ENCODE measurements at places on chromosomes 13 and 19.

- DNase-seq = peak; percentile 39
These were observed 20.3 kb downstream of the C19orf81 start for GRCh38 chr19:50669302-50670101.

DNA sequence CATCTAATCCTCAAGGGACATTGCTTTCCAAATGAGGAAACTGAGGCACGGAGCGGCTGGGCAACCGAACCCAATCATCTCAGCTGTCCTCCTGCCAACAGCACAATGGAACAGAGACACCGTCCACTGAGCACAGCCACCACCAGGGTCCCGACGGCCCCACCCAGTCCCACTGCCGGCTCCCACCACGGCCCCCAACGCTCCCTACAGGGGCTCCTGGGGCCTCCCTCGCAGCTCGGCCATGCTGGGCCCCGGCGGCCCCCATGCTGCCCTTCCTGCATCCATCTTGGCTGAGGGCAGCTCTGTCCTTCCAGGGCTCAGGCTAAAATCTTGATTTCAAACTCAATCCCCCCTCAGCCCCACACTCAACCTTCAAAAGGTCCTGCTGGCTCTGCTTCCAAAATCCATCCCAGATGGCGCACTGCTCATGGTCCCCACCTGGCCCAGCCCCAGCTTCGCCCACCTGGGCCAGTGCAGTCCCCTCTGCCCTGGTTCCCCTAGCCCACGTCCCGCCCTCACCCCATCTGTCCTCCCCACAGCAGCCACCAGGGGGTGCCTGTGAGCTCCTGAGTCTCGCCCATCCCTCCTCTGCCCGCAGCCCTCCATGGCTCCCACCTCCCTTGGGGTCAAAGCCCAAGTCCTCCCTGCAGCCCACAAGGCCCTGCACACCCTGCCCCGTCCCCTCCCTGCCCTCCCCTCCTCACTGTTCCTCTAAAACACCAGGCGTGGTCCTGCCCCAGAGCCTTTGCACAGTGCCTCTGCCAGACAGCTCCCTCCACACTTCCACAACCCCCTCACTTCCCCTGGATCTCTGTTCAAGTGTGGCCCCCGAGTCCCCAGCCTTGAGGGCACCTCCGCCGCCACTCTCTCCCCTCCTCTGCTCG is 7.9 kb downstream of the PIP5K1C start:
- DNase-seq = peak; percentile 49

DNA sequence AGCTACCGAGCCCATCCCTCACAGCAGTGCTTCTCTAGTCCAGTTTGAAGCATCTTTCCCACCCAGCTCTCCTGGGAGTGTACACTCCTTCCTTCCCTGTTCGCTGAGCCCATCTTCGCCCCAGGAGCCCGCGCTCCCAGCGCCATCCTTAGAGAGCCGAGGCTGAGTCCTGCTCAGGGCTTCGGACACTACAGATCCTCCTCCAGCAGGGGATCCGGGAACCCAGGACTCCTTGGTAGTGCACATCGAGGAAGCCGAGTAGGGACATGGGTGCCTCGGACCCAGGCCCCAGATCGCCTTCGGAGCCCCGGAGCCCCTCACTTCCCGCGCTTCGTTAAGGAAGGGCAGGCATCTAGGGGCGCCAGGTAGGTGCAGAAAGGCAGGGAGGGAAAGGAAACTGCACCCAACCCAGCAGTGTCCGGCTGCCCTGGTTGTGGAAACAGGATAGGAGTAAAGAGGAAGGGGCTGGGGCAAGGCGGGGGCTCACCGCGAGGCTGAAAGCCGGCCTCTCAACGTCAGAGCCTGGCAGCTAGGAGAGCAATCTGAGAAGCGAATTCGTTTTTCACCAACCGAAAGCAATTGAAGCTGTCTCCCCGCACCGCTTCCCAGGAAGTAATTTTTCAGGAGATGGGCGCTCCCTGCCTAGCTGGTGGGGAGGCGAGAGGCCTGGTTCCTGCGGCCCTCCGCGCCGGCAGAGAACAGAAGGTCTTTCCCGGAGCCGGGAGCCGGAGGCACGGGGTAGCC is 1.0 kb downstream of the PDX1 start:
- no peak for DNase-seq

DNA sequence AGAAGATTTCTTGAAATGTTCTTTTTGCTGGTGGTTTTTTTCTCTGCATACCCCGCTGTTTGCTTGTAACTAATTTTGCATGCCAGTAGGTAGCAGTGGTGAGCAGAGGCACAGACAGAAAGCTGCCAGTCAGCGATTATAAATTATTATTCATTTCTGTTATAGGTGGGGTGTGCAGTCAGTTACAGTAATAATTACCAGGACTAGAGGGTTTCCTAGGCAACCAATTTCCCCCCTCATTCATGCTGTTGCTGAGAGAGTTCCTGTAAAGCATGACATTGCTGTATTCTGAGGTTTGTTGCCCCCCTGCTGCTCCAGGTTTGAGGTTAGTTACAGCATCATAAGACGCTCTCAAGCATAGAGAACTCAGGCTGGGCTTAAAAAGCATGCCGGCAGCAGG is 104.5 kb downstream of the URI1 start:
- DNase-seq = no peak

GRCh38 chr13:104953588-104953987 is 1581.9 kb downstream of the EFNB2 start:
- DNase-seq = no peak

DNA sequence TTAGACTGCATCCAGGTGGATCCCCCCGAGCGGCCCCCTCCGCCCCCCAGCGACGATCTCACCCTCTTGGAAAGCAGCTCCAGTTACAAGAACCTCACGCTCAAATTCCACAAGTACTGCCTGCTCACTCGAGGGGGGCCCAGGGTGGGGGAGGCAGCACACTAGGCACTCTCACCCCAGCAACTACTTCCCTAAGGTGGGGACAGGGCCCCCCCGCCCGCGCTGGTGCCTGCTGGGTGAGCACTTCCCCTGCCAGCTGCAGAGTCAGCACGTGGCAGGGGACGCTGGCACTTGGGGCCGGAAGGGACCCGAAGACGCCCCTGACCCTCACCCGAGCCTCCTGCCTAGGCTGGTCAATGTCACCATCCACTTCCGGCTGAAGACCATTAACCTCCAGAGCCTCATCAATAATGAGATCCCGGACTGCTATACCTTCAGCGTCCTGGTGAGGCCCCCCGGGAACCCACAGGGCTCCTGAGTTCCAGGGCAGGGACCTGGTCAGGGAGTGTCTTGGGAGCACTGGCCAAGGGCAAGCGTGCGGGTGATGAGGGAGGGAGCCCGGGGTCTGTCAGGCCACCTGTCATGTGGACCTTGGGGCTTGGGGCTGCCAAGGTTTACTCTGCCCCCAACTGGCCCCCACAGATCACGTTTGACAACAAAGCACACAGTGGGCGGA is 5.2 kb downstream of the MCOLN1 start:
- DNase-seq = no peak

DNA sequence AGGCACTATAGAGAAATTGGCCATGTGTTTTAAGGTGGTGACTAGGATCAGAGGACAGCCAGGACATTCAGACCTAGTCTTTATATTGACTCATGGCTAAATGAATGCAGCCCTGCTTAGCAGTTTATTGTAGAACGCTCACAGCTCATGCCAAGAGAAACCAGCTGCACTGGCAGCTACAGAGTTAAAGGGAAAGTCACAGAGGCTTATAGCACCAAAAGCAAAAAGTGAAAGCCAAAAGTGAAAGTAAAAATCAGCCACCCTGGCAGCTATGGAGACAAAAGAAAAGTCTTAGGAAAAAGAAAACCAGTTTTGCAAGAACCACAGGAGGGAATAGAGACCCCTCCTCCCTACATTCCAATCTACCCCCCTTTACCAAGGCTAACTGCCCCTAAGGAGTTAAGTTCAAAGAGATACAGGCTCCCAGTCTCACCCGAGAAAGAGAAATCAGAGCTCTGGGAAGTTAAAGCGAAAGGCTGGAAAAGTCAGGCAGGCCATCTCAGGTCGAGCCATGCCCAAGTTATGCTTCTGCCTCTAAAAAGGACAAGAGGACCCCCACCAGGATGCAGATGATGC is 99.0 kb downstream of the ZNF429 start:
- no peak for DNase-seq

- DNase-seq = no peak
These were observed 41.0 kb upstream of the SOX21 start for GRCh38 chr13:94753327-94753726.

- no peak for DNase-seq
These were observed 52.5 kb upstream of the GTF3A start for GRCh38 chr13:27371932-27372331.

DNA sequence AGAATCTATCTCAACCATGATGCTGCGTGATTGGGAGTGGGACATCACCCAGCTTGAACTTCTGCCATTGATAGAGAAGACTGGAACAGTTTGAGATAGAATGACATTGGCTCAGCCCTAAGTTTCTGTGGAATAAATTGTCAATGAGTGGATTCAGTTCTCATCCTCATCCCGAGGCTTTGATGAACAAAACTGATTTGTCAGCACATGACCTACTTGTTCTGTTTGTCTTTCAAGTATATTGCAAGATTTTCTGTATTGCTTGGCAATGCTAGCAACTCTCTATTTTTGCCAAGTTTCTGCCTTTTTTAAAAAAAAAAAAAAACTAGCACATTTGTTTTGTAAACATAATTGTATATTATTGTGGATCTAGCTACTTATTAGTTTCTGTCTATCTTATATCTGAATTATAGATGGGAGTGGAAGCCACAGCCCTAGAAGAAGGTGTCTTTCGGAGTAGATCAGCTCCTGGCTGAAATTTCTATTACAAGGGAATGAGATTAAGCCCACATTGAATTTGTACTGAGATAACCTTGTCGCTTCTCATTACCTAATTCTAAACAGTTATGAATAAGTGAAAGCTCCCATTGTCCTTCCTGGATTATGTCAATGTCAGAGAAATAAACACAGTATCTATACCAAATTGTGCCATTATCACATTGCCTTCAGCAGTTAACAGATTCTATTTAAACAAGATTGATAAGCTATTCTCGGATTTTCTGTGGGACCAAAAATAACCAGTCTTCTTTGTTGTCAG is 166.1 kb downstream of the TNFSF13B start:
- no peak for DNase-seq

- DNase-seq = no peak
These were observed 46.8 kb downstream of the CCNE1 start for GRCh38 chr19:29858621-29859020.

GRCh38 chr13:114128624-114129522 is 3.5 kb downstream of the RASA3 start:
- DNase-seq = peak; percentile 86

GRCh38 chr13:31000889-31001288 is 68.4 kb downstream of the TEX26 start:
- no peak for DNase-seq

DNA sequence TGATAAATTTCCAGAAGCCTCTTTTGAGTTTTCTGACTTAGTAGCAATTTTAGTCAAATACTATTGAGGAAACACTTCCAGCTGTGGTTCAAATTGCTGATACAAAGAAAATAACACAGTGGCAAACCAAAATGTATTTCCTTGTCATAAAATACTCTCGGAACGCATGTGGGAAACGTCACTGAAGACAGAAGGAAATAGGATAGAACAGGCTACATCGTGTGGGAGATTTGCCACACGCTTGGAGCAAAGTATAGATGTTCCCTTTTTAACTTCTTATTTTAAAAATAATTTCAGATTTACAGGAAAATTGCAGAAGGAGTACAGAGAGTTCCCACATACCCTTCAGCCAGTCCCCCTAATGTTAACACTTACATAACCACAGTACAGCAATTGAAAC is 88.8 kb downstream of the ING1 start:
- no peak for DNase-seq

DNA sequence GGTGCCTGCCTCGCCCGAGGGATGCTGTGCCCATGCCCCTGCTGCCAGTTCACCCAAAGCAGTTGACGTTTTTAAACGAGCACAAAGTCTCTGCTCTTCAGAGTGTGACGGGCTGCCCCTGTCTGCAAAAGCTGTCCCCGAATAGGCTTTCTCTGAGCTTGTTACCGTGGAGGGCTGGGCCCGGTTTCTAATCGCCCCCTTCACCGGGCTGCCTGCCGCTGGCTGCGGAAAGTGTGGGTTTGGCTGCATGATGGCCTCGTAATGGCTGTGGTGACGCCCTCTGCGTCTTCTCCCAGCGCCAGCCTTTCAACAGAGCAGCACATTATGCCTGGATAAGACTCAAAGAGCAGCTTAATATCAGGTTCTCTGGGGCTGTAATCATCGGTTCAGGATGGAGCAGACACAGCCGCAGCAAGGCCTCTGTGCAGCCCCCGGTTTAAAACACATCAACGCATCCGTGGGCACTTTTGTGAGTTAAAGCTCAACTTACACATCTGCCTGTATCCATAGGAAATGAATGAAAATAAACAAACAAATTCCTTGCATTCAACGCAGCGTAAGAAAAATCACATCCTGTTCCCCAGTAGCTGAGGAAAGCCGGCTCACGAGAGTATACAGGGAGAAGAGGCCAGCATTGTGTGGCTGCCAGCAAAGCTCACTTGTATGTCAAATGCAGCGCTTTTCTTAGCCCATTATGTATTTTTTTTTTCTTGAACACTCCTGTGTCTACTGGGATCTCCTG is 166.4 kb upstream of the SOX1 start:
- no peak for DNase-seq

GRCh38 chr13:80755910-80756309 is 415.0 kb upstream of the SPRY2 start:
- DNase-seq = no peak

DNA sequence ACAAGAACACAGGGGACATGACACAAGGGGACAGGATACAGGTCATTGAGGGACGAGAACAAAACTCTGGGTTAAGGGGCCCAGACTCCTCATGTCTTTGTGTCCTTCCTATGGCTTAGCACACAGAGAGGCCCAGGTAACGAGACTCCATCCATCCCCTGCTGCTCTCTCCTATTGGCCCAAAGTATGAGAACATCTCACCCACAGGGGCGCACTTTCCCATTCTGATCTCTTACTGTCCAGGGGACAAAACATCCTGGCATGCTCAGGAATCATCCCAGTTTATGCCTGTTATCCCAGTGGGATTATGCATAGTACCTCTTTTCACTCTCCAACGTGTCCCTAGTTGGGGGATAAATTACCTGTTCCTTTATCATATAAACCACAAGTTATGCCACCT is 19.2 kb downstream of the C13orf42 start:
- DNase-seq = no peak

DNA sequence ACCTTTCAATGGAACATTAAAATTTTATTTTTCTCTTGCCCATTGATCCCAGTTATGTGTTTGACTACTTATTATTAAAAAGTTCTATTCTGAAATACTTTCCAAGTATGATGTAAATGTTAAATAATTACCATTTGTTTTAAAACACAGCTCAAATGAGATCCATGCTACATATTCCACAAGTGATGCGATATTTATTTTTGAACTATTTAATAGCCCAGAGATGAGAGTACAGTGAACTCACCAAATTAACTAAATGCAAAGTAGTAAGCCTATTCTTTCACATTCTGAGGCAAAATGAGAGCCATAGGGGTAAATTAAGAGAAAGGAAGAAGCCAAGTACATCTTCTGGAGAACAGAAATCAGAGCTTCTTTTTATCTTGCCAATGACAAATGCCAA is 1.2 kb upstream of the DCLK1 start:
- DNase-seq = no peak

GRCh38 chr13:43544631-43545030 is 242.1 kb downstream of the ENOX1 start:
- DNase-seq = no peak

- peak; percentile 42 for DNase-seq
These were observed 4.2 kb downstream of the LIPE start for GRCh38 chr19:42422901-42423461.
